ENCODE measurements at places on chromosomes 5 and 9.

DNA sequence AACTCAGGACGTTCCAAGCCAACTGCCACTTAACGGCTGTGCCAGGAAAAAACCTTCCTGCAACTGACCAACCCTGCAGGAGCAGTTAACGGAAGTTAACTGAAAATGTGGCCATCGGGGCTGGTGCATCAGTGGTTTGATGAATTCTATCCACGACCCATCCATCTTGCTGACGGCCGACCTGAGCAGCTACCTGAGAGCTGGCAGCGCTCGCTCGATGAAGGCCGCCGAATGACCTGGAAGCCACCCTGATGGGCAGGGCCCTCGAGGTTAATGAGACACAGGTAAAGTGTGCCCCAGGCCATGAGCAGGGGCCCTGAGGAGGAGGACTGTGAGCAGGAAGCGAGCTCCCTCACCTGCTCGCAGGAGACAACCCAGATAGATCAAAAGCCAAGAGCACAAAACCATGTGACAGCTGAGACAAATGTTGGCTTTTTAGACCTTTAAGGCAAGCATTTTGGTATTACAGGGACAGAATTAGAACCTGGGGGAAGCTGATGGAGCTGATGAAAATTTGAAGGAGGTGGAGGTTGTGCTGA, 35.3 kb upstream of the FLT4 start:
- no peak for DNase-seq

DNA sequence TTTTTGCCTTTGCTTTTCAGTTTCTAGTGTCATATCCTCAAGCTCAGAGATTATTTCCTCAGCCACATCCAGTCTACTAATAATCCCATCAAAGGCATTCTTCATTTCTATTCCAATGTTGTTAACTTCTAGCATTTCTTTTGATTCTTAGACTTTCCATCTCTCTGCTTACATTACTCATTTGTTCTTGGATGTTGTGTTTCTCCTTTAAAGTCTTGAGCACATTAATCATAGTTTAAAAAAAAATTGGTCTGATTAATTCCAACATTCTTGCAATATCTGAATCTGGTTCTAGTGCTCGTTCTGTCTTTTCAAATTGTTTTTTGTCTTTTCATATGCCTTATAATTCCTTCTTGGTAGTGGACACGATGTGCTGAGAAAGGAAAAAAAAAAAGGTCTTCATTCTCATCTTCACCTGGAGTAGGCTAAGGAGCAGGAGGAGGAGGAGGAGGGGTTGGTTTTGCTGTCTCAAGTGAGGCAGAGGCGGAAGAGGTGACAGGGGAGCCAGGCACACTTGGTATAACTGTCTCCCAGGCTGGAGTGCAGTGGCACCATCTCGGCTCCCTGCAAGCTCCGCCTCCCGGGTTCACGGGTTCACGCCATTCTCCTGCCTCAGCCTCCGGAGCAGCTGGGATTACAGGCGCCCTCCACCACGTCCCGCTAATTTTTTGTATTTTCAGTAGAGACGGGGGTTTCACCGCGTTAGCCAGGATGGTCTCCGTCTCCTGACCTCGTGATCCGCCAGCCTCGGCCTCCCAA, 16.3 kb downstream of the PRXL2C start:
- DNase-seq = no peak

- DNase-seq = no peak
Observed at GRCh38 chr5:50476549-50476948, 35.5 kb upstream of the EMB start.

GRCh38 chr5:72662305-72662704, 154.2 kb upstream of the TNPO1 start:
- no peak for DNase-seq

GRCh38 chr5:62631909-62632580, 53.4 kb downstream of the LRRC70 start:
- no peak for DNase-seq

GRCh38 chr5:113343343-113343742, 91.4 kb downstream of the TSSK1B start:
- DNase-seq = no peak

GRCh38 chr9:31388660-31389059, 995.8 kb upstream of the ACO1 start:
- no peak for DNase-seq

DNA sequence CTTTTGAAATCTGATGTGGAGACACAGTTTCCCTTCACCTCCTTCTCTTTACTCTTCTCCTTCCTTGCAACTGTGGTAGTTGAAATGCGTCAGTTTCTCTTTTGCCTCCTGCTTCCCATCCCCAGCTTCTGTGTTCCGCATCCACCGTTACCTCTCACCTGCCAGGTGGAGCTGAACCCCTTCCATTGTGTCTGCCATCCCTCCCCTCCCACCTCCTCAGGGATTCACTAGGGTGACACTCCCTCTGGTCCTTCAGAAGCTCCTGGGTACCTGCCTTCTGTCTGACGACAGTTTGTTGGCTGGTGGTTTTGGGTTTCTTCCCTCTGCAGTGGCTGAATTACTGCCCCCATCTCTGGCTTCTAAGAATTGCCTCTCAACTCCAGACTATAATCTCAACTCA, 132.1 kb downstream of the SLC24A2 start:
- DNase-seq = no peak

GRCh38 chr5:23029290-23029689, 176.1 kb upstream of the CDH12 start:
- DNase-seq = no peak

- DNase-seq = no peak
Observed at GRCh38 chr9:98108531-98109031, 10.4 kb downstream of the TRIM14 start.

GRCh38 chr9:130543368-130543767, 36.0 kb upstream of the FUBP3 start:
- no peak for DNase-seq

GRCh38 chr5:447501-447900, 4.5 kb downstream of the EXOC3 start:
- DNase-seq = no peak

DNA sequence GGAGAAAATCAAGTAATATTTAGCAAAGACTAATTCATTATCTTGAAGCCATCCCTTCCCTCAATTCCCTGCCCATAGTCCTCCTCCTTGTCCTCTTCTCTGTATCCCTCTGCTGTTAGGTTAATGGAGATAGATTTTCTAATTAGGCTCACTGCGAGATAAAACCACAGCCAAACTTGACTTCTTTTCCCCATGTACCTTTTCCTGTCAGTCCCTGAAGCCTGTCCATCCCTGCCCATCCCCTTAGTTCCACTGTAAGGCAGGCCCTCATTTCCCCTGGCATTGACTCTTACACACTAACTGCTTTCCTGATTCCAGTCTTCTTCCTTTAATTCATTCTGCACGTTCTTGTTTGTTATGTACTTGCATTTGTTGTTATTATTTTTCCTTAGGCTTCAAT, 1.2 kb downstream of the TLR4 start:
- DNase-seq = no peak

GRCh38 chr5:103745353-103746065, 182.9 kb upstream of the NUDT12 start:
- DNase-seq = no peak

GRCh38 chr9:116243708-116244107, 90.1 kb downstream of the PAPPA start:
- DNase-seq = no peak

DNA sequence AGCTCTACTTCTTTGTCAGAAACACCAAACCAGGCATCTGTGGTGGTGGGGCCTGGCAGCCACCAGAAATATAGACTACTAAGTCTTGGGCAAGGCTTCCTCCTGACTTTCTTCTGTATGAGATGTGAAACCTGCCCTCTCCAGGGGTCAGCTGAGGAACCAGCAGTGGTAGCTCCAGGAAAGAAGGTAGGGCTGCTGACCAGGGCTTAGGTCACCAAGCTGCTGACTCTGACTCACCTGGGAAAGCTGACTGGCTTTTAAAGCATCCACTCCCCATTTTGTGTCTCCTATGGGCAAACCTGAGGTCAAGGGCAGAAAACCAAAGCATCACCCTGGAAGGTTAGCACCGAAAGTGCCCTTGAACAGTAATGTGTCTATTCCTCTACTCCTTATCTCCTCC, 10.4 kb upstream of the SH3TC2 start:
- no peak for DNase-seq

GRCh38 chr5:3481175-3481574, 114.5 kb upstream of the IRX1 start:
- no peak for DNase-seq

DNA sequence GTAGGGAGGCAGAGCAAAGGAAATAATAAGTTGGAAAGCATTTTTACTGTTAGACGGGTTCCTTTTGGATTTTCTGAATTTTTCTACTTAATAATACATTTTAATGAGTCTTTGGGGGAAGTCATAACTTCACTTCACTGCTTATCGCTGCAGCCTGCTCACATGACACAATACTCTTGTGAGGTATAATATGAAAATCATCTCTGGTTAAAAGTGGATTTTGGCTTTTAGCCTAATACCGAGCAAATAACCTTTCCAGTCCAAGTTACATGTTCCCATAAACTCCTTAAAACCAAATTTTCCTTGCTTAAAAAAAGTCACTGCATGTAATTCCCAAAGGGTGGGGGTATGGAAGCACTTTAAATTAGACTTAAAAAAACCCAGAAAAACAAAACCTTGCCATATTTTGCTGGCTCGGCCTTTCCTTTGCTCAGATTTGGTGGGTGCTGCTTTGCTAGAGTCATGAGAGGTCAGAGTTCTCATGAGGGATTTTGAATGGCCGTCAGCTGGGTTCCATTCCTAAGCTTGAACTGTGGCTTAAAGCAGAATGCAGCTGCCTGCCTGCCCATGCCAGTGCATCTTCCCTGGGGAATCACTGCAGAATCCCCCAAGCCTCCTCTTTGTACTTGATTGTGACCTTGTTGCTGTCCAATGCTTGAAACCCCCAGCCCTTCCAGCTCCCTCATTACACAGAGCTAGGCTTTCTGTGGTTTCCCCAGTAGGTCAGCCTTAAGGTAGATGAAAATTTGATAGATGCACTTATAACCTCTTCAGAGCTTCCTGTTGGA, 331.8 kb downstream of the KDM4C start:
- no peak for DNase-seq

GRCh38 chr9:8734760-8735159, 935.2 kb upstream of the DMAC1 start:
- DNase-seq = no peak

DNA sequence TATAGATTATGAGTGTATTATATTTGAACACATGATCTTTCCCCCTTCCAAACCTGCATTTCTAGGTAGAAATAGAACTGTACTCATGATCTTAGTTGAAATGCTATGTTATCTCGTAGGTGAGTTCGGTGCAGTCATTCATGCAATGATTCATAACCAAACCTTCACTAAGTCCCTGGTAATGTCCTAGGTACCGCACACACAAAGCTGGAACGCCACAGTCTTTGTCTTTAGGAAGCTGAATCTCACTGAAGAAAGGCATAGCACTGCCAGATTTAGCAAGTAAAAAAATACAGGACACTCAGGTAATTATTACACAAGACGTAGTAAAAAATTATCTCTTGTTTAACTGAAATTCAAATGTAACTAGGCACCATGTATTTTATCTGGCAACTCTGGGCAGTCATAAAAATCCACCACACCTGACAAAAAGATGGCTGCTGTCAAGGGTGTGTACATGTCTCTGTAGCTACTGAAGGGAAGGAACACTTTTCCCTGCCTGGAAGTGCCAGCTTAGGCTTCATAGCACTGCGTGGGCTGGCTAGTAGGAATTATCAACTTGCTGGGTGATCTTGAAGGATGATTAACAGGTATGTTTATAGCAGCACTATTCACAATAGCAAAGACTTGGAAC, 28.0 kb upstream of the TXN start:
- DNase-seq = no peak

DNA sequence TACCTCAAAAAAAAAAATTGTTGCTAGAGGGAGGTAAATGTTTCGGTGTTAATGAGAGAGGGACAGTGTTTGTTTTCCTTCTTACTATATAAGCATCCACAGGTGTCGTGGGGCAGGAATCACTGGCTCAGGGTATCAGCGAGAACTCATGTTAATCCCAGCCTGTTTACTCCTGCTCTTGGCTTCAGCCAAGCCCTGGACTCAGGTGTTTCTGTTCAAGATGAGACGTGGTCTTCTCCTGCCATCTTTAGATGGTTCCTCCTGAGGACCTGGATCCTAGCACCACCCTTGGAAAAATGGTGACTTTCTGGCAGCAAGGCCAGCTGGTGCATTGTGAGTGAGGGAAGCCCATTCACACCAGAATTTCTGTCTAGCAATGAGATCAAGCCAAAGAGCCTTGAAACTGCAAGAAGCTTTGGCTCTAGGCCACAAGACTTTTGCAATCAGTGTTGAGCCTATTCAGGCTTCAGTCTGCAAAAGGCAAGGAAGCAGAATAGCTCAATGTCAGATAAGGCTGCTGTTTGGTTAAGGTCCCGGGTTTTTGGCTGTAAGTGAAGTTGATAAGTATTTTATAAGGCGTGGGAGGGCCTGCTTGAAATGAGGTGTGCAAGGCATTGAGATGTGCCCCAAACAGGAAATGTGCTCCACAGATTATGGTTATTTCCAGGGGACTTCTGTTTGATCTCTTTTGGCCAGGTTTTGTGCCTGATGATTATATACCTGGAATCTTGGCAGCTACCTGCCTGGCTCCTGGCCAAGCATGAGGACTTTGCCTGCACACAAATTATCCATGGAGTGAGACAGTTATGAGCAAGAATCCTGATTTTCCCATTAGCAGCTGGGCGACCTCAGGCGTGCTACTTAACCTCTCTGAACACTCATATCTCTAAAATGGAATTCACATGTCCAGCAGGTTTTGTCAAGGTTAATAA, 99.8 kb downstream of the TENT4A start:
- no peak for DNase-seq

DNA sequence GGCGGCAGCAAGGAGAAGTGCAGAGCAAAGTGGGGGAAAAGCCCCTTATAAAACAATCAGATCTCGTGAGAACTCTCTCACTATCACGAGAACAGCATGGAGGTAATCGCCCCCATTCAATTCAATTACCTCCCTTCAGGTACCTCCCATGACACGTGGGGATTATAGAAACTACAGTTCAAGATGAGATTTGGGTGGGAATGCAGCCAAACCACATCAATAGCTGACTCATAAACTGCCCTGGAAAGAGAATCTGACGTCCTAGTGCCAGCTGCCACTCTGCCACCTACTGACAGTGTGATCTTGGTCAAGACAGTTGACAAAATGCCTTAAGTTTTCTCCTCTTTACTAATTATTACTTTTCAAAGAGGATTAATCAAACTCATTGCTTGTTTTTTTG, 128.3 kb downstream of the GPBP1 start:
- no peak for DNase-seq

DNA sequence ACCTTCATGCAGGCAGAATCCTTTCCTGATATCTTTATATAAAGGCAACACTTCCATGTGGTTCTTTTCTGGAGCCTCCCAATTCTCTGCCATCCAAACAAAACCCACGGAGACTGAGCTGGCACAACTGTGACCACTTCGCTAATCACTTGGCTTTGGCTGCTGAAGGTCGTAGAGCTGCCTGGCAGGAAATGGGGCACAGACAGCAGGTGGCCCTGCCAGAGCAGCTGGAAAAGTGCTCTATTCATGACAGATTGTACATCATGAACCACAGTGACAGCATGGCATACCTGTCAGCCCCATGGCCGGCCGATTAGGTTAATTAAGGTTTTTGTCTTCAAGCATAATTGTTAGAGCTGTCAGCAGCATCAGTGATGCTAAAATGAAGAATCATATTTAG, 141.9 kb upstream of the ANKRD55 start:
- no peak for DNase-seq

GRCh38 chr5:173484569-173484968, 131.9 kb downstream of the BOD1 start:
- DNase-seq = no peak
